Brain (organoid and tissue), 16 donors: ENCODE measurements at places on chromosomes 2 and 18. TPM values are rescaled to one million over a fixed set of nuclear protein-coding genes. Genes with fewer than 3 reads are reported as not detected.

The ANKRD30BL gene
- polyA plus RNA-seq = not detected

- no peak for DNase-seq
These were observed 57.8 kb upstream of the CCDC141 start for GRCh38 chr2:179107737-179108136.

DNA sequence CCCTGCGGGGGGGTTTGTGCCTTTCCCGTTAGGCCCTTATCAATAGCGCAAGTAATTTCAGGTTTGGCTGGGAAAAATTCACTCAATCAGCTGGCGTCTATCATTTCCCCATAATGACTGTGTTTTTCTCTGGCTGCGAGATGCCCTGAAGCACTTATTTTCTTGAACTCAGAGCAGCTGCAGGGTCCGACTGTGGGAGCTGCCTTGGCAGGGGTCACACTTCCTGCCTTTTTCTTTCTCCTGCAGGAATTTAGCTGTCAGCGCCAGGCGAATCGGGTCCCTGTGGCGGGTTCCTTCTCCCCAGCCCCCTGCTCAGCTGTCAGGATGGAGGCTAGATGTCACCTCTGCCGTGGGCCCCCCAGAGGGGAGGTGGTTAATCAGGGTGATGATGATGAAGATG lies 81.3 kb upstream of the HPCAL1 start:
- DNase-seq = no peak

The PAIP2B gene
- 19.4 TPM for polyA plus RNA-seq

- DNase-seq = no peak
These were observed 14.4 kb upstream of the SMIM21 start for GRCh38 chr18:75441896-75442295.

DNA sequence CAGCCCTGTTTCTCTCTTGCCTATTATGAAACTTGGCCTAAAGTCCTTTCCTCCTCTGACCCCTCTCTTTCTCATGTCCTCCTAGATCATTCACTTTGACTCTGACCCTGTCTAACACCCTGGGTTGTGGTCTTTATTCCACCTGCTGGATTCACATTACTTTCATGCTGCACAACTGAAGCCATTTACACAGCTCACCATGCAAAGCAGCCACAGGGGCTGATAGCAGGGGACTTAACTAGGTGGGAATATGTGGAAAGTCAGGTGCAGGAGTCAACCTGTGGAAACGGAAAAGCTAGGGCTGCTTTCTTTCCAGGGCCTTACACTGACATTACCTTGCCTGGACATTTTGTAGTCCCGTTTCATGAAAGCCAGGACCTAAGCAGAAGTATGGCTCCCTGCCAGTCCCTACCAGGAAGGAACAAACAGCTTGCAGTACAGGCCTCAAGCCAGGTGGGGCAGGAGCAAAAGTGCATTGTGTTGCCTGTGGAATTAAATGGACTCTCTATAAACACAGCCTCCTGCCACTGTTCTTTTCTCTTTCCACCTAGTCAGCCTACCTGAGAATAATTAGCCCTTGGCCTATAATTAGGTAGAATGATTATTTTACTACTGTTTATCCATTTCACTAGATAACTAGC lies 11.8 kb downstream of the MAPRE3 start:
- peak; percentile 44 for DNase-seq
